ENCODE measurements at places on chromosomes 6 and 20.

DNA sequence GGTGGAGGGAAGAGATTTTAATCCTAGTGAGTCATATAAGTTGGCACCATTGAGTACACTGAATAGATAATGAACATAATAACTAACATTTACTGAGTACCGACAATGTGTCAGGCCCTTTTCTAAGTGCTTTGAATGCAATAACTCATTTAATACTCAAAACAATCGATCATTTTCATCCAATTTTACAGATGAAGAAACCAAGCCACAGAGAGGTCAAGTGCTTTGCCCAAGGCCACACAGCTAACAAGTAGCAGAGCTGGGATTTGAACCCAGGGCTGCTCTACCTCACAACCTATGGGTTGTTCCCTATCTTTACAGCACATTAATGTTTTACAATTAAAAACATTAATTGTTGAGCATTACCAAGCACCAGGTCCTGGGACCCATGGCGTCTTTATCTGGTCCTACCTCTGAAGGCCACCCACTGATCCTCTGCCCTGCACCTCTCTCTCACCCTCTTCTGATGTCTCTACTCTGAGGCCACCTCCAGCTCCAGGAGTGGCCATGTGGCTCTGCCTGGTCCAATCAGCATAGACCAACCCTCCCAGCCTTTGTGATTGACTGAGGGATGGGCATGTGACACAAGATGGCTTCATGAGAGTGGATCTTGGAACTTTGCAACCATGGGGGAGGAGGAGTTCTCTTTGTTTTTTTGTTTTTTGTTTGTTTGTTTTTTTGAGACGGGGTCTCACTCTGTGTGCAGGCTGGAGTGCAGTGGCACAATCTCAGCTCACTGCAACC is 83.9 kb downstream of the KCNB1 start:
- DNase-seq = no peak

DNA sequence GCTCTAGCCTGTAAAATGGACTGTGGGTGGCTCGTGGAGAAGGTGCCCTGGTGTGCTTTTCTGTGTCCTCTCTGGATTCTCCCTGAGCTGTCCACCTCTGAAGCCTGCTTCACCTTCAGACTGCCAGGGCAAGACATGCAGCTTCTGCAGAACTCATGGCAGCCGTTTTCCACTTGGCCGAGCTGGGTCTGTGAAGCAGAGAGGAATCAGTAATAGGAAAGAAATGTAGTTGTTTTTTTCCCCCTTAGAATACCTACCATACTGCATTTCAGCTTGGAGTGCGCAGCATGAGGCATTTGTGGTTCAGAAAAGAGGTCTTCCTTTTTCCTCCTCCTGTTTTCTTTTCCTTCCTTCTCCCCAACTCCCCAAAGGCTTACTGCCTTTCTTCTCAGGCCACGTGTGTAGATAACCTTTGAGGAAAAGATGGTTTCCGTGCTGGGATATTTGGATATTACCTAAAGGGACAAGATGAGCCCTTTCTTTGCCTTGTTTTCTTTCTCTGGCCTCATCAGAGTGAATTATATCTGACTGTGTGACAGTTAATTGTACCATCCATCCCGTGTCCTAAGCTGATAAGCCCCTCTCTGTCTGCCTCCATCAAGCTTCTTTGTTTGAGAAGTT is 39.4 kb downstream of the RREB1 start:
- DNase-seq = no peak

DNA sequence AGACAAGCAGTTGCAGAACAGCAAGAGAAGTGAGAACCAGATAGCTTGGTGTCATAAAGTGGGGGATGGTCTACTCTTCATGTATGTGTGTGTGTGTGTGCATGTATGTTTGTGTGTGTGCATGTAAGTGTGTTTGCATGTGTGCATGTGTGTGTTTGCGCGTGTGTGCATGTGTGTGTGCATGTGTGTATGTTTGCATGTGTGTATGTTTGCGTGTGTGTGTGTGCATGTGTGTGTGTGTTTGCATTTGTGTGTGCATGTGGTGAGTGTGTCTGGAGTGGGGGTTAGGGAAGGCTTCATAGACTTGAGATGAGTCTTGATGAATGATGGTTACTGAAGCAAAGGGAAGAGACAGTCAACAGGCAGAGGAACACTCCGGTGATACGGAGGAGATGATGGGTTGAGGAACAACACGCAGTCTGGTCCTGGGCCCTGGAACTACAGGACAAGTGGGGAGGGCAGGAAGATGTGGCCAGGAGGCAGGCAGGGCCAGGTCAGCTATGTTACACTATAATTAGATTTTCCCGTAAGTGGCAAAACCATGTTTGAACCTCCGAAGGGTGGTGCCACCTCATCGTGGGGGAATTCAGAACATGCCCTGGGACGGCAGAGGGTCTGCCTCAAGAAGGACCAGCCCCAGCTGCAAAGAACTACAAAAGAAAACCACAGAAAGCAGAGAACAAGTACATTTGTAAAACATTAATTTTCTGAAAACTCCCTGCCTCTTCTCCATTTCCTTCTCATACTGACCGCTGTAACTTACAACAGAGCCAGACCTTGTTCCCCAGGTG is 38.7 kb upstream of the PDE10A start:
- DNase-seq = no peak

DNA sequence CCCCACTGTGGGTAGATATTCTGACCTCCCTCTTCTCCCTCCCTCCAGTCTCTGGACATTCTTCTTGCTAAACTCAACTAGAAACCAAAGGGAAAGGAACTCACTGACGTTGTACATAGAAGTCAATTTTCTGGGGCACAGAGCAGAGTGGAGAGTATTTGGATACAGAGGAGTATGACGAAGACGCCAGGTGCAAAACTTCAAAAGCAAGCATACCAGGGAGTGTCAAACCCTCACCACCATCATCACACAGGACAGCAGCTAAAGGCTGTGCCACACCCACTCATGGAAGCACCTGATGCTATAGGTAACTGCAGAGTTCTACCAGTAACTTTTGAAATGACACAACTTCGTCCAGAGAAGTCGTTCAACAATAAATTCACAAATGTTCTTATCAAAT is 64.8 kb downstream of the FYN start:
- no peak for DNase-seq

DNA sequence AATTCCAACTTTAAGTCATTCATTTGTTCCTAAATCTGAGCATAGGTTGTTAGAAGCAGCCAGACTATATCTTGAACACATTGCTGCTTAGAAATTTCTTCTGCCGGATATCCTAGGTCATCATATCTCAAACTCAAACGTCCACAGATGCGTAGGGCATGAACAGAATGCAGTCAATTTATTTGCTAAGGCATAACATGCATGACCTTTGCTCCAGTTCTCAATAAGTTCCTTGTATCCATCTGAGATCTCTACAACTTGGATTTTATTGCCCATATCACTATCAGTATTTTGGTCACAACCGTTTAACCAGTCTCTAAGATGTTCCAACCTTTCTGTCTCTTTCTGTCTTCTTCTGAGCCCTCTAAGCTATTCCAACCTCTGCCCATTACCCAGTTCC is 210.9 kb upstream of the MANEA start:
- no peak for DNase-seq

- DNase-seq = no peak
Observed at GRCh38 chr6:124436803-124437202, 525.4 kb upstream of the RNF217 start.

DNA sequence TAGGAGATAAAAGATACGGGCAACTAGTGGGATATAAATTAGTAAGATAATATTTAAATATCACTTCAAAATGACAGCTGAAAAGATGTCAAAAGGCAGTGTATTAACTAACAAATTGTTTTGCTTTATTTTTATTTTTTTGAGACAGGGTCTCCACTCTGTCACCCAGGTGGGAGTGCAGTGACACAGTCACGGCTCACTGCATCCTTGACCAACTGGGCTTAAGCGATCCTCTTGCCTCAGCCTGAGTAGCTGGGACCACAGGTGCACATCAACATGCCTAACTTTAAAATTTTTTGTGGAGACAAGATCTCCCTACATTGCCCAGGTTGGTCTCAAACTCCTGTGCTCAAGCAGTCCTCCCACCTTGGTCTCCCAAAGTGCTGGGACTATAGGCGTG is 5.9 kb downstream of the ZNF292 start:
- no peak for DNase-seq

DNA sequence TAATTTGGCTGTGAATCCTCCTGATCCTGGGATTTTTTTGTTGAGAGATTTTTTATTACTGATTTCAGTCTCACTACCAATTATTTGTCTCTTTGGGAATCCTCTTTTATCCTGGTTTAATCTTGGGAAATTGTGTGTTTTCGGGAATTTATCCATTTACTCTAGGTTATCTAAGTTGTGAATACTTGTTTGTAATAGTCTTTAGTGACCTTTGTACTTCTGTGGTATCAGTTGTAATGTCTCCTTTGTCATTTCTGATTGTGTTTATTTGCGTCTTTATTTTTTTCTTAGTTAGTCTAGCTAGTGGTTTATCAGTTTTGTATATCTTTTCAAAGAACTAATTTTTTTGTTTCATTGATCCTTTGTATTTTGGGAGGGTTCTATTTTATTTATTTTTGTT is 27.3 kb upstream of the ZNF337 start:
- DNase-seq = no peak
